ENCODE measurements at places on chromosomes 1 and 21.
A peak's percentile ranks its signal among the peaks of the same experiment; 100 is the strongest.

GRCh38 chr1:226525750-226526149 lies 22.8 kb upstream of the STUM start:
- DNase-seq = no peak

GRCh38 chr1:209747580-209748262 lies 8.1 kb upstream of the TRAF3IP3 start:
- DNase-seq = peak; percentile 72

DNA sequence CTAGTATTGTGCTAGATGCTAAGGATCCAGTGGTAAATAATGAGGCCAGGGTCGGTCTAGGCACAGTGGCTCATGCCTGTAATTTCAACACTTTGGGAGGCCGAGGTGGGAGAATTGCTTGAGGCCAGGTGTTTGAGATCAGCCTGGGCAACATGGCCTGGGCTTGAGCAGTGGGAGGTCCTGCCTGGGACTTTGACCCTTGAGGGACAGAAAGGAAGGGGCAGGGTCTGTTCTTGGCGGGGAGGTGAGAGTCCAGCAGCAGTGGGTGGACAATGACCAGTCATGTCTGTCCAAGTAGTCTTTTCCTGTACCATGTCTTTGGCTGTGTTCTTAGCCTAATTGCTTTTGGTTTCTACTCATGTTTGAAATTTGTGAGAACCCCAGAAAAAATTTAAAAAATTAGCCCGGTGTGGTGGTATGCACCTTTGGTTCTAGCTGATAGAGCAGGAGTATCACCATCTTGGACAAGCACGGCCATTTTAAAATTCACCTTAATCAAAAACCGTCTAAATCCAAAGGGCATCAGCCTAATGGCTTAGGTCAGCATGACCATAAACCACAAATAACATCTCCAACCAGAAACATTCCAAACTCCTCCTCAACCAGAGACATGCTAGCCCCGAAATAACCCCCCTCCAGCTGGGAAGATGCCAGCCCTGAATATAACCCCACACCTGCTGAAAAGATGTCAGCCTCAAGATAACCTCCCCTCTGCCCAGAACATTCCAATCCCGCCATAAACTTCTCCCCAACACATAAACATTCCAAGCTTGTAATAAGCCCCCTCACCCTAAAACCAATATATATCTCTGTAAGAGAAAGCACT lies 6.8 kb upstream of the AK2 start:
- DNase-seq = no peak

GRCh38 chr1:67166196-67166595 lies at the start of gene IL23R:
TSS of gene IL23R (plus strand) at chr1:67166454. CDS start at chr1:67168121, 1,667 bp downstream.
- no peak for DNase-seq

DNA sequence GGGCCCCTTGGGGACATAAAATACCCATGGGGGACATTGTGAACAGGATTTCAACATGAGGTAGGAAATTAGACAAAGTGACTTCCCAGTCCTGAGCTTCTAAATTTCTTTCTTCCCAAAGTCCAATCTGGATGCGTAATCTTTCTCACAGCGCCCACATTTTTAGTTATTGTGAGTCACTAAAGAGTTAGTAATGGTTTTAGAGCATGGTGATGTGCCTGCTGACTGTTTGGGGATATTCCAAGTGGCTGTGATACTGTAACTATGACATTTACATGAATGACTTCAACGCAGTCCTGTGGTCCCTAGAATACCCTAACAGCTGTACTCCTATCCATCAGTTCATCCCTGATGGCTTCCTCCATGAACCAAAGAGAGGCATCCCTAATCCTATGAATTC lies 224.0 kb upstream of the COA6 start:
- DNase-seq = no peak

DNA sequence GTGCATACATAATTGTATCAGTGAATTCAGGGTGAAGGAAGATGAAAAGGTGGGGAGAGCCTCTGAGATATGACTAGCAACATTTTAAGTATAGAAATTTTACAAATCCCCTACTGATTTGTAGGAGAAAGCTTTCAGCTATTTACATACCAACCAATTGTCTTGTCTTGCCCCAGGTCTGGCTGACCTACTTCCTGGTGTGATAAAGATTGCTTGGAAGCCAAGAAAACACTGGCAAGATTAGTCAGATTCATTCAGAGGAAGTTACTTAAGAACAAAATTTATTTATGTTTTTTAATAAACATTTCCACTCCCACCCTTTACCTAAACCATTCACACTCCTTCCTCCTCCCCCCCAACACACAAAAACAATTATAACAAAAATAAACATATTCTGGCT lies 17.5 kb downstream of the PTGS2 start:
- DNase-seq = no peak

GRCh38 chr1:229562686-229563085 lies 4.2 kb upstream of the ABCB10 start:
- DNase-seq = no peak

GRCh38 chr1:58901008-58901407 lies 117.2 kb upstream of the JUN start:
- DNase-seq = no peak

DNA sequence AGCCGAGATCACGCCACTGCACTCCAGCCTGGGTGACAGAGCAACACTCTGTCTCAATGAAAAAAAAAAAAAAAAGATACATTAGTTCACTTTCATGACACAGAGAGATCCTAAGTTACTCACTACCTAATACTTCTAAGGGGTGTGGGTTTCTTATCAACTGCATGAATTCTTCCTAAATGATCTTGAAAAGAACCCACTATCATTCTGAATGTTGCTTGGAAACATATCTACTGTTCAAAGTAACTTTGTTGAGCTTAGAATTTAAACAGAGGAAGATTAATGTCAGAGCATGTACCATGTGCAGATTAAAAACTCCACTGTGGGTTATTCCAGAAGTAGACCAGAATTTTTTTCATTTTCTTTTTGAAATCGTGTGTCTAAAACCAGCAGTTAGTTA lies 241.5 kb downstream of the LTN1 start:
- no peak for DNase-seq

- no peak for DNase-seq
Measured at GRCh38 chr1:7932524-7933138, 8.0 kb downstream of the TNFRSF9 start.

DNA sequence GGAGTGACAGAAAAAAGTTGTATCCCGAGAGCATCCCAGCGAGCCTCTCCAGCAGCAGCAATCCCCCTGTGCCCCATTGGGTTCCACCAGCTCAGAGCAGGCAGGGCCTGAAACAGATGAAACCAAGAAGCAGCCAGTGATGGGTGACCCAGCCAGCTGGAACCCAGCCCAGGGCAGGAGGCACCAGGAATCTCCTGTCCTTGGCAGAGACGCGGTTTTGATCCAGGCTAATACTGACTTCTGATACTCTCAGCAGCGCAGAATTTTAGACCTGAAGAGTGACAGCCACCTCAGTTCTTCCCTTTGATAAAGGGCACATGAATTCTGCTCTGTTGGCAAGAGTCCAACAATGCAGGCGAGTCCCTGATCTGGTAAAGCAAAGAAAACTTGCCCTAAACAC lies 11.4 kb upstream of the OLIG1 start:
- DNase-seq = no peak

DNA sequence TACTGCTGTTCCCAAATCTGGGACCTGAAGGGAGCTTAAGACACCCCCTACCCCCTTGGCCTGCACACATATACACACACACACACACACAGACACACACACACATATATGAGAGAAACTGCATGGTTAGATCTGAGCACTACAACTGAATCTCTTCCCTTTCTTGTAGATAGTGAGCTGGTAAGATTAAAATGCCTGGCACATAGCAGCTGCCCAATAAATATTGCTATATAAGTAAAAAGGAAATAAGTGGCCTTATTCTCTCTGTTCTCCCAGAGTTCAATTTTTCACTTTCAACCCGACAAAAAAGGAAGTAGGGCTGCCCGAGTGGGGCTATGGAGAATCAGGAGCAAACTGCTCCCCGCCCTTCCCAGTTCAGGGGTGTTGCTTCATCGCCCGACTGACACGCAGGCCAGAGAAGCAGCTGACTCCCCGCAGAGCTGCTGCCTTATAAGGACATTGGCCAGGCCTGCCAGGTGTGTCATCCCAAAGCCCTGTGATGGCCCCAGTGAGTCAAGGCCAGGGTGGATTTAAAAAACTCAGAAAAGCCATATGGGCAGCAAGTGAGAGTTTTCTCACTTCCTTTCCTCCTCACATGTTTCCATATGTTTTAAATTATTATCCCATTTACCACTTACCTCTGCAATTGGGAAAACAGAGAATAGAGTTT lies 106.5 kb upstream of the SLC44A3 start:
- peak; percentile 20 for DNase-seq

GRCh38 chr1:58779801-58780382 lies 4.0 kb downstream of the JUN start:
- no peak for DNase-seq

All from hypothalamus (tissue), 51 donors.